NCI-H1930 (cell line): ENCODE measurements at places on chromosomes 3 and 15.
A peak's percentile ranks its signal among the peaks of the same experiment; 100 is the strongest.

DNA sequence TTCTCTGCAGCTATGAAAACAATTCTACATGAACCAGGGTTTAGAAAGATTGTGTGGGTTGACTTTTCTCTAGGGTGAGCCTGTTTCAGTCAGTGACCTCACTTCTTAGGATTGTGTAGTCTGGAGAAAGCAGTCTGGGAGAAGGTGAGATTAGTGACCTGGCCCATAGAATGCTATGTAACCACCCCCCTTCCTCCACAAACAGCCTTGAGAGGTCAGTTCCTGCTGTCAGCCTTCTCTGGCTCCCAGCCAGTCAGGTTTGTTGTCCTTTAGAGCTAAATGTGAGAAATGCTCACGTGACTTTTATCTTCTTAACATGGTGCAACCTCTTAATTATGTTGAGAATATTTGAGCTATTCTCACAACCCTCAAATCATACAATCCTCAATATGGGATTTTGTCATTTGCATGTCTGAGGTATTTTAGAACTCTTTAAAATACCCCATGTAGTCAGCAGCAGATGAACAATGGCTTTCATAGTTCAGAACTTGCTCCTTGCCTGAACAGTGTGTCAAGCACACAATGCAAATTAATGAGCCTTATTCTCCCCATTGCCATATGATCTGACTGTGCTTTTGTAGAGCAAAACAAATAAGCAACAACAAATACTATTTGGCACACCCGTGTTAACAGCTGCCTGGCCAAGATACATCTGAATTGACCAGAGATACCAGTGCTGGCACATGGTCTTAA is 311.6 kb downstream of the CNTN6 start:
- DNase-seq: no peak

DNA sequence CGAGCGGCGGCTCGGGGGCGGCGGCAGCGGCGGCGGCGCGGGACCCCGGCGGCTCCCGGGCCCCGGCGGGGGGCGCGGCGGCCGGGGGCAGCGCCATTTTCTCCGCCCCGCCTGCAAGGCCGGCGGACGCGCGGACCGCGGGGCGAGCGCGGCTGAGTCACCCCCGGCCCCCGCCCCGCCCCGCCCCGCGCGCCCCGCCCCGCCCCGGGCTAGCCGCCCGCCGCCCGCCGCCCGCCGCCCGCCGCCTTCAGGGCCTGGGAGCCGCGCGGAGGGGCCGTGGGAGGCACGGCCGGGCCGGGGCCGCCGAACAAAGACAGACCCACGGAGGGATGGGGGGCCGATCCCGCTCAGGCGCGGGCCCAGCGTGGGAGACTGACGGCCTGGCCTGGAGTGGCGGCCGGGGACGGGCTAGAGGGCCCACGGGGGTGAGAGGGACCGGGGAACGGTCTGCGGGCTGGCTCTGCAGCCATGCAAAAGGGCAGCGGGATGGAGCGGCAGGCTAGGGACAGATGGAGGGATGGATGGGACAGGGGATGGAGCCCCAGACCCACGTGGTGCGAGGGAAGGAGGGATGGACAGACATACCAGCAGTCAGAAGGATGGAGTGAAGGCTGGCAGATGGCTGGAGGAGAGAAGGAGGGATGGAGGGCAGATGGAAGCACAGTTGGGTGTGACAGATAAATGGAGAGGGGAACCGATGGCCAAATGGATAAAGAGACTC is at the start of gene EIF4E3:
TSS of gene EIF4E3 (minus strand) at position 132 of the 721 bp plus-strand sequence. CDS start at position 97, 35 bp downstream.
- no peak for DNase-seq

- no peak for DNase-seq
These were observed 16.8 kb upstream of the CHD2 start for GRCh38 chr15:92883163-92883875.

DNA sequence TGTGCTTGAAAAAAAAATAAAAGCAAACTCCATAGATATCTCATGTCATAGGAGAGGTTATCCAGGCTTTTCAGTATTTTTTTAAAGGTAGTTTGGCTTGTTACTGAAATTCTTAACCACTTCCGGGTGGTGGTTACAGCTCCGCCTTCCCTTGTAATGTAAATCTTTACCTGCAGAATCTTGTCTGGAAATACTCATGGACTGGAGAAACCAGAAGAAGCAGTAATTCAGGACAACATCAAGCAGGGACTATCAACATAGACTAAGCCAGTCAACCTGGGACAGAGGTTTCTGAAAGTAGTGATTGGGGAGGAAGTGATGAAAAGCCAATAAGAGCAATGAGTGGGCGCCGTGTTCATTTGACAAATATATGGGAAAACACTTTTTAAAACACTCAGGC is 78.9 kb upstream of the SKOR1 start:
- no peak for DNase-seq

DNA sequence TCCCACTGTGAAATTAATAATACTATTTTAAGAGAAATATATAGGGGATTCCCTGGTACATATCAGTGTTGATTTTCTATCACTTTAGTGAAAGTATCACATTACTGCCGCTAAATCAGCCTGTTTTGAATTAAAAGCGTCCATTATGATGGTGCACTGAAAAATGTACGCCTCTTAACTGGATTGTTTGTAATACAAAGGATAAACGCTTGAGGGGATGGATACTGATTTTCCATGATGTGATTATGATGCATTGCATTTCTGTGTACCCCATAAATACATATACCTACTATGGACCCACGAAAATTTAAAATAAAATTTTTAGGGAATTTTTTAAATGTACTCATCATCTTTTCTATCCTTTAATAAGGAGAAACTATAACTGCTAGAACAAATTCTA is 478.6 kb downstream of the MAGI1 start:
- DNase-seq: no peak

DNA sequence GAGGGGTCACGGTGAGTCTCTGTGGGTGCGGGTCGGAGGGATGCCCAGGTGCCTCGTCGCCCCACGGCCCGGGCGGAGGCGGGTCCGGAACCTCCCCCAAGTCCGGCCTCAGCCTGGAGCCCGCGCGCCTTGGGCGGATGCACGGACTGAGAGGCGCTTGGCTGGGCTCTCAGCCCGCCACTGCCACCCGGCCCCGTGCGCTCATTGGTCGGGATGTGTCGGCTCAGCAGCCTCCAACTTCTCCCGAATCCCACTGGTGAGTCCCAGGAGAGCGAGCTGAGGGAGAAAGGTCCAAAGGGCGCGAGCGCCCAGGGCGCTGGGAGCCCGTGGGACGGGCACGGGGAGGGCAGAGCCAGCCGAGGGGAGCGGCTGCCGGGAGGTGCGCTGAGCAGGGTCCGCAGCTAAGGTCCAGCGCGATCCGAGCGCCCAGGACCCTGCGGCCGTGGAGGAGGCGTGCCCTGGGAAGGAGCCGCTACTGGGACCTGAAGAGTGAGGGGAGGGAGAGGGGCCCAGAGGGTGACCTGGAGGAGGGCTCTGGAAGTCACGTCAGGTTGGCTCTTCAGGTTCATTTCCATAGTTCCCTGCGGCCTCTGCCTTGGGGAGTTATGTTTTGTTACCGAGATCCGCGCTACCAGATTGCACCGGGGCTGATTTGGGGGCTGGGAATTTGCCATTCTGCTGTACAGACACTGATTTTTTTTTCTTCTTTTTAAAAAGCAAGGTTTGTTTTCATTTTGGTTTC is at the start of gene MME:
TSS of gene MME (plus strand) at position 574 of the 742 bp plus-strand sequence. CDS start 3,849 bp downstream, outside the sequence.
- peak; percentile 8 for DNase-seq

- DNase-seq: no peak
These were observed 37.7 kb downstream of the LDHAL6B start for GRCh38 chr15:59244337-59244736.

- DNase-seq: no peak
These were observed 76.7 kb upstream of the STRIT1 start for GRCh38 chr3:155370198-155370597.

DNA sequence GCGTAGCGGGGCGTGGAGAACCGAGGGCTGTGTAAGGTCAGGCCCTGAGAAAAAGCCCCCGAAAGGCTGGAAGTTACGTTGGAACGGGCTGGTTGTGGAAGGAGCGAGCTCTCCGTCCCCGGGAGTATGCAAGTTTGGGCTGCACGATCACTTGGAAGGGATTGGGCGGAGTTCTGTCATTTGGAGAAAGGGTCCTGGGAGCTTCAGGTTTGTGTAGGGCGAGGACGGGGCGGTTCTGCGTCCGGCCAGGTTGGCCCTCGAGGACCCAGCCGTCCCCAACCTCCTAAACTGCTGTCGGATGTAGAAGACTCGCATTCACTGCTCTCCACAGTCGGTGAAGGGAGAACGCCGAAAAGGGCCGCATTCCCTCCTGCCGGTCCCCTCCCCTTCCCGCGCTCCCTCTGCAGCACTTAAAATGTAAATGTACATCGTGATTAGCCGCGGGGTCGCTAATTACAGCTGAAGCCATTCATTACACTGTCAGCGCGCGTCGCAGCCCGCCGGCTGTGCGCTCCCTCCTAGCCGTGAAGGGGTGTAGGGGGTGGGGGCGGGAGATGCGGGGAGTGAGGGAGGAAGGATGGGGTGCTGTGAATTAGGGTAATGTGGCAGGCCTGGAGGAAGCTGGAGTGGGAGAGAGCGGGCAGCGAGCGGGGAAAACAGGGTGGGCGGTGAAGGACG is 2.5 kb upstream of the RPP25 start:
- DNase-seq: no peak

- no peak for DNase-seq
These were observed 15.4 kb upstream of the CADM2 start for GRCh38 chr3:84943379-84943778.

DNA sequence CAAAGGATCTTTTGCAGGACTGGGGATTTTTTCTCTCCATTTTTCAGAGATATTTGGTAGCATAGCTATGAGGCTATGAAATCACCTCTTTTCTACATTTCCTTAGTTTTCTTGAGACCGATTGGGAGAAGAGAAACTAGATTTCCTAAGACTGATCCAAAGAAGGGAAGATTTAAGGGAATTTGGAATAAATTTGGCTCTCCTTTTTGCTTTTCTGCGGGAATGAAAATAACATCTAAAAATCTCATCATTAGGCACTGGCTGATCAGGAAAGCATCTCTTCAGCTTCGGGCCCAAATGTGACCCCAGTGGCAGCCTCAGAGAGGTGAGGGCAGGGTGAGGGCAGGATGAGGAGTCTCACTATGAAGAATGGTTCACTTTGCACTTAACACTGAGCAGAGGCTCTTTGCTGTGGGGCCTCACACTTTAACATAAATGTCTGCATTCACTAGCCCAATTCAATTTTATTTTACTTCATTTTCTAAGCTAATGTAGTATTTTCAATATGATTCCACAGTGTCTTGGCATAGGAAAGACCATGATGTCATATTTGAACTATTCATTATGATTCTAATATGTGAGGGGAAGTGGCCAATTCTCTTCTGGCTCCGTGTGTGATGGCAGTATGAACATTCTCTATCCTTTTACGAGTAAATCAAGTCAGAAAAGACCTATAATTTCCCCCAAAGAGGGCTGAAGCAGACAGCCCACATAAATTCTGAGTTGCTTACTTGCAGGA is 193.2 kb downstream of the MEX3B start:
- no peak for DNase-seq

- no peak for DNase-seq
These were observed 43.2 kb upstream of the EPHB1 start for GRCh38 chr3:134751831-134752230.

- no peak for DNase-seq
These were observed 146.1 kb upstream of the THBS1 start for GRCh38 chr15:39434751-39435238.

DNA sequence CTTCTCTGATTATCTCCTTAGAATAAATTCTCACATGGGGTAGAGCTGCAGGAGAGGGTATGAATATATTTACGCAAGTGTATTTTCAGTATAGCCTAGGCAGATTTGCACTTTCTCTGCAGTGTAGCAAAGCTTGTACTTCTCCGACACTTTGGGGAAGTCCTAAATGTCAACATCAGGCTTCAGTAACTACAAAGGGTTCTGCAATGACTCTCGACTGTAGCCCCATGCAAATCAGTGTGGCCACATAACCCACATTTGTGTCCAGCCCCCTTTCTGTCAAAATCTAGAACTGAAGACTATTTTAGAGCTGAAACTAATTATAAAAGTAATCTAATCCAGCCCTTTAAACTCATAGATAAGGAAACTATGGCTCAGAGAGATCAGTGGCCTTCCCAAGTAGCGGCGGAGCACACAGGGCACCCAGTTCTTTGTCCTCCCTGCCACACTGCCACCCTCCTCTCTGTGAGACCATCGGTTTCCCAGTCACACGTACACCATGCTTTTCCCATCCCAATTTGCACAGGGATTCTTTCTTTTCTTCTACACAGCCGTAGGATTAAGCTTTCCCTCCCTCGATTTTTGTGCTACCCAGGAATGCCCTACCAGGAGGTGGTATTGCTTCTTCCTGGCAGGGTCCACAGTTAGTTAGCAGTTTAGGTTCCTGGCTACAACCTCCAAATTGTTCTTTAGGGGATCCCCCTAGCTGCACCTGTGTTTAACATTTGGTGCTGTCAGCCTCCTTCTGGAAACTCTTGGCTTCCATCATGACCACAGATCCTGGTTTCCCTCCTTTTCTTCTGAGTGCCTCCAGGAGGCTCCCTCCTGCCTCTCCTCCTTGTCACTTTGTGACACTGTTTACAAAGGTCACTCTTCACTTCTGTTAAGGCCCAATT is 22.9 kb downstream of the MRAS start:
- no peak for DNase-seq

DNA sequence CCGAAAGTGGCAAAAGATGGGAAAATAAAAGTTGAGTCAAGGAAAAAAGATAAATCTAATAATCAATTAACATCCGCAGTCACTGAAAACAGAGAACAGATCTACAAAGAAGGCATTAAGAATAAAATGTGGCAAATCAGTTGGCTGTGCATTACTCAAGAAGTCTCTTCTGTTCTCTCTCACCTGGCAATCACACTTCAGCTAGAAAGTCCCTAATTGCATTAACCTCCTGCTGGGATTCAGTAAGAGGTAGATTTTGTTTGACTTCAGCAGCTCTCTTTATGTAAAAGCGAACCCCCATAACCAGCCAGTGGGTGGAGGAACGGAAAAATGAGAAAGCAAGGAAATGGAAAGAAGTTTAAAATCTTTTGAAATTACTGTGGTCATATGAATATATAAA is 94.7 kb upstream of the PLXND1 start:
- no peak for DNase-seq

DNA sequence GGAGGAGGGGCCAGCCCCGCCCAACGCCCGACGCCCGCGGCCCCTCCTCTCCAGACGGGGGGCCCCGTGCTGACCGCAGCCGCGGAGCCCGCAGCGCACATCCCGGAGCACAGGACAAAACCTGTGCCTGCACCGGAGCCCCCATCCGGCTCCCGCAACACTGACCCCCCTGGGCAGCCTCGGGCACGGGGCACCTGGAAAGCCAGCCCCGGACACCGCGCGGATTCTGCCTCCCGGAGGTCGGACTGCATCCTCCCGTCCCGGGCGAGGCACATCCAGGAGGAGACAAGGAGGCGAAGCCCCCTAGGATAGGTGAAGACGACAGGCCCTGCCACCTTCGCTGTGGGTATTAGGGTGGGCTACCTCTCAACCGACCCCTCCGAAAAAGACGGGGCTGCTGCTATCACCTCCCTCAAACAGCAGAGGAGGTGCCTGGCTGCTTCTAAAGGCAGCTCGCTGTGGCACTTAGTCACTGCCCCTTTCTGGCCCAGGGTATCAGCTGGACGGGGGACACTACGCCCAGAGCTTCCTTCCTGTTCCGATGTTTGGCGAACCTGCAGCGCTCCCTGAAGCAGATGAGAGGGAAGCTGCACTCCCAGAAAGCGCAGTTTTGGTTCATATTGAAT is 10.6 kb downstream of the XXYLT1 start:
- no peak for DNase-seq
